Astrocyte (in vitro differentiated cells and primary cell): ENCODE measurements at places on chromosomes 4 and X.

GRCh38 chr4:10026485-10026884 is 5.2 kb upstream of the SLC2A9 start:
- DNase-seq: no peak

- DNase-seq: peak; percentile 82
Observed at GRCh38 chrX:49995107-49995731, 72.8 kb downstream of the CLCN5 start.

- no peak for DNase-seq
Observed at GRCh38 chr4:182351485-182351884, 108.3 kb downstream of the TENM3 start.

GRCh38 chr4:154485127-154485773 is 6.3 kb downstream of the DCHS2 start:
- no peak for DNase-seq
